ENCODE measurements at places on chromosomes 6 and 20.
A peak's percentile ranks its signal among the peaks of the same experiment; 100 is the strongest.

- DNase-seq, result no peak
Observed at GRCh38 chr6:109373331-109373730, 8.9 kb downstream of the CD164 start.

DNA sequence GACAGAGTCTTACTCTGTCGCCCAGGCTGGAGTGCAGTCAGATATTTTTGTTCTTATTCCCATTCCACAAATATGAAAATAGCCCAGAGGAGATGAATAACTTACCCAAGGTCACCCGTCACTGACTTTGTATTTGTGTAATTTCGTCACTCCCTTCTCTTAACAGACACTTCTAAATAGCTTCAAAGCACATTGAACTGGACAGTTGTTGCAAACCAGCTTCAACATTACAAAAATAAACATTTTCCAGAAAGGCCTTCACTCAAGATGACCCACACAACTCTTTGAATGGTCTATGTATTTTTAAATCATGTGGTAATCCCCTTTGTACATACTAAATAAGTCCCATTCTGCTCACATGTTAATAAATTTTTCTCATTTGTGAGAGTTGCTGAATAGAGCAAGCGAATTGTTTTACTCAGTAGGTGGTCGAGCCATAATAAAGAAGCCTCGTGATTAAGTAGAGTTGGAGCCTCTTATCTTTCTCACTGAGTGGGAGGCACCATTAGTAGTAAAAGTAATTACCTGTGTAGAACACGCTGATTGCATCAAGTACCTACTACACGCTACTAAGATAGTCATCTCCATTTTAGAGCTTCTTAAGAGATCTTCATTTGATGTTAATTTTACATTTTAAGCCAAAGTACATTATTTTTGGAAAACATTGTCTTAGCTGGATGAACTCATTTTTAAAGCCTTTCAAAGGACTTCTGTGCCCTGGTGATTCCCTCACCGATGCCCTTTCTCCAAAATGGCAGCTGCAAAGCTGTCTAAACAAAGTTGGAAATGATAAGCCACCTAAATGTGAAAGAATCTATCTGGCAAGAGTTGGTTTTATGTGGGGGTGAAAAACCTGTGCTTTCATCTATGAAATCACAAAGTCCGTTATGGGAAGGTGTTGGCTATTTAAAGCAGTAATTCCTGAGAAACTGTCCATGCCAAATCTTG lies 110.0 kb downstream of the TSHZ2 start:
- DNase-seq, result no peak

GRCh38 chr6:128346569-128346968 lies 173.8 kb downstream of the PTPRK start:
- no peak for DNase-seq

DNA sequence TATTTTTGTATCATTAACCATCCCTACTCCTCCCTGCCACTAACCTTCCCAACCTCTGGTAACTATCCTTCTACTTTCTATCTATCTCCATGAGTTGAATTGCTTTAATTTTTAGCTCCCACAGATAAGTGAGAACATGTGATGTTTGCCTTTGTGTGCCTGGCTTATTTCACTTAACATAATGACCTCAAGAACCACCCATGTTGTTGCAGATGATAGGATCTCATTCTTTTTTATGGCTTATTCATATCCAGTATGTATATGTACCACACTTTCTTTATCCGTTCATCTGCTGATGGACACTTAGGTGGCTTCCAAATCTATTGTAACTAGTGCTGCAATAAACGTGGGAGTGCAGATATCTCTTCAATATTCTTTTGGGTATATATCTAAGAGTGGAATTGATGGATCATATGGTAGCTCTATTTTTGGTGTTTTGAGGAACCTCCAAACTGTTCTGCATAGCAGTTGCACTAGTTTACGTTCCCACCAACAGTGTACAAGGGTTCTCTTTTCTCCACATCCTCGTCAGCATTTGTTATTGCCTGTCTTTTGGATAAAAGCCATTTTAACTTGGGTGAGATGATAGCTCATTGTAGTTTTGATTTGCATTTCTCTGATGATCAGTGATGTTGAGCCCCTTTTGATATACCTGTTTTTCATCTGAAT lies 201.4 kb downstream of the ARHGAP18 start:
- no peak for DNase-seq

- DNase-seq, result no peak
Observed at GRCh38 chr6:163490826-163491577, 76.5 kb downstream of the QKI start.

DNA sequence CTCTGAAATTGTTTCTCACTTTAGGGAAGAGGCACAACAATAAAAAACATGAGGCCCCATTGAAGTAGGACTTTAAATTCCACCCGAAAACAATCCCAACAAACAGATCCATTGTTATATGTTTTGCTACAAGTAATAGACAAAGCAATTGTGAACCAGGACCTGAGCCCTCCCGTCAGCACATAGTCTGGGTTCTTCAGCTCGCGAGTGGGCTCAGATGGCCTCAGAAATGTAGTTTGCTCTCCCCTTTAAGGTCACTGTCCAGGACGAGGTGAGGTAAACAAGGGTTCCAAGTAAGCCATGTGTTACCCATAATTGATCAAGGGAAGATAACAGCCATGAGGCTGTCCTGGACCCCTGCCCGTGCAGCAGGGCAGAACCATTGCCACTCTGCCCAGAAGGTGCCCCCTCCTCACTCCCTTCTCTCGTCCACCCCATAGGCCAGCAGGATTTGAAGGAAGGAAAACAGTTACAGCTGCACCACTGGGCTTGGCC lies 160.1 kb upstream of the QKI start:
- no peak for DNase-seq

GRCh38 chr6:157461000-157461915 lies 80.3 kb downstream of the ZDHHC14 start:
- DNase-seq, result no peak

GRCh38 chr6:72616406-72617015 lies 5.4 kb upstream of the KCNQ5 start:
- DNase-seq, result no peak

- DNase-seq, result peak; percentile 55
Observed at GRCh38 chr20:44683263-44684046, 31.7 kb upstream of the CCN5 start.

DNA sequence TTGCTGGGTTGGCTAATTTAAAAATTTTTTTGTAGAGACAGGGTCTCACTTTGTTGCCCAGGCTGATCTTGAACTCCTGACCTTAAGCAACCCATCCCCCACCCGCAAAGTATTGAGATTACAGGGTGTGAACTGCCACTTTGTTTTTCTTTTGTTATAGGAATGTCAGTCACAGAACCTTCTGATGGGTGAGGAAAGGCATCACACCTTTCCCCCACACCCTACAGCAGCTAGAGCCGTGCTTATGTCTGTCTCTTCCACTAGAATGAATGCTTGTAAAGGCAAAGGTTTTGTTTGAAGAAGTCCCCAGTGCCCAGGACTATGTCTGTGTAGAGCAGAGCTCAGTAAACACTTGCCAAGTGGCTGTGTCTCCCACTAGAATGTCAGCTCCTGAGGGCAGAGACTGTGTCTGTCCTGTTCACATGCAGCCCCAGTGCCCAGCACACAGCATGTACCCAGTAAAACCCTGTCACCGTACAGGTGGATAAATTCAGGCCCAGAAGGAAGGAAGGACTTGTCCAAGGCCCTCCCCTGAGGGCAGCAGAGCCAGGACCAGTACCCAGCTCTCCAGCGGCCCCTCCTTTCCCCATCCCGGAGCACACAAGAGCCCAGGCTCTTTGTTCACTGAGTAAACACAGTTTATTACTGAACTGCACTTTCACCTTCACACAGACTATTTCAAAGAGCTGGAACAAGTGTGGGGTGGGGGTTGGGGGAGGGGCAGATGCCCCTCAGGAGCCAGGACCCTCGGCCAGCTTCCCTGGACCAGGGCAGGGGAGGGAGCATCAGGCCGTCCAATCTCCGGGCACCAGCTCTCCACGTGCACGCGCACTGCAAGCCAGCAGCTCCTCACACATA lies 26.4 kb downstream of the COX4I2 start:
- no peak for DNase-seq

Data from mesothelial cell of epicardium (in vitro differentiated cells).